AG10803 (cell line): ENCODE measurements at places on chromosomes 6 and 20.

DNA sequence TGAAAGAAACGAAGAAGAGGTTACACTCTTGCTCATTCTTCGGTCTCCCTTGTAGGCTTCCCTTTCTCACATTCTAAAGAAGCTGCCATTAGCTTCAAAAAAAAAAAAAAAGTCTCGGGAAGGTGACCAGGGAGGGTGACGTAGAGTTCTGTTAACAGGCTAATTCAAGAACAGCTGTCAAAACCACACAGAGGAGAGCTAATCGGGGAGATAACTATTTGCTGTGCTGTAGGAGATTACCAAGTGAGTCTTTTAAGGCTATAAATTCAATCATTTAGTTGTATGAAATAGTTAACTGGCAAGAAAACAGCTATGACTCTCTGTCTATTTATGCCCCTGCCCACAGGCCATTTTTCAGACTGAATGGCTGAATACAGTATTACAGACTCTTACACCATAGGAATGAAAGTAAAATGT lies 256.8 kb downstream of the SYNE1 start:
- peak; percentile 95 for DNase-seq

GRCh38 chr6:119170447-119171087 lies 92.1 kb upstream of the FAM184A start:
- DNase-seq: peak; percentile 34

GRCh38 chr20:7940341-7940740 lies at the start of gene HAO1:
Gene HAO1, minus strand, starts transcription at chr20:7940458. Its CDS starts 36 bp downstream, at chr20:7940422.
- no peak for DNase-seq

- no peak for DNase-seq
Measured at GRCh38 chr20:39576771-39577170, 614.6 kb downstream of the DHX35 start.

DNA sequence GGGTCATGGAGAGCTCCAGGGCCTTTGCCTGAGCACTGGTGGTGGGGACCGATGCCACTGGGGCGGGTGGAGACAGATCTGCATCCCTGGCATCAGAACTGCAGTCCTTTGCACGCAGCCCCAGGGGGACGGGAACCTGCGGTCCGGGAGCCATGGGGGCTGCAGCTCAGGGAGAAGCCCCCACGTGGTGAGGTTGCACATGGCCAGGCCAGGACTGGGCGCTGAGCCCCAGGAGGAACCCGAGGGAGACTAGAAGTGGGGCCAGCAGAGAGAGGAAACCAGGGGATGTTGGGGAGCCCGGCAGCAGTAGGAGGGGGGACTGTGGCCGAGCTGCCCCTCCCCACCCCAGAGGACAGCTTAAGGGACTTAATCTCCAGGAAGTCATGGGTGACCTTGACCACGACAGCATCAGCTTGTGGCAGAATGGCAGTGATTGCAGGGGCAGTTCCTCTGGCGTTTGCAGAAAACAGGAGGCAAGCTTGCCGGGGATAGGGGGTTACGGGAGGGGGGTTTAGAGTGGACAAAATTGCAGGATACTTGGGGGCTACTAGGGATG lies 18.0 kb upstream of the LSM14B start:
- DNase-seq: no peak

DNA sequence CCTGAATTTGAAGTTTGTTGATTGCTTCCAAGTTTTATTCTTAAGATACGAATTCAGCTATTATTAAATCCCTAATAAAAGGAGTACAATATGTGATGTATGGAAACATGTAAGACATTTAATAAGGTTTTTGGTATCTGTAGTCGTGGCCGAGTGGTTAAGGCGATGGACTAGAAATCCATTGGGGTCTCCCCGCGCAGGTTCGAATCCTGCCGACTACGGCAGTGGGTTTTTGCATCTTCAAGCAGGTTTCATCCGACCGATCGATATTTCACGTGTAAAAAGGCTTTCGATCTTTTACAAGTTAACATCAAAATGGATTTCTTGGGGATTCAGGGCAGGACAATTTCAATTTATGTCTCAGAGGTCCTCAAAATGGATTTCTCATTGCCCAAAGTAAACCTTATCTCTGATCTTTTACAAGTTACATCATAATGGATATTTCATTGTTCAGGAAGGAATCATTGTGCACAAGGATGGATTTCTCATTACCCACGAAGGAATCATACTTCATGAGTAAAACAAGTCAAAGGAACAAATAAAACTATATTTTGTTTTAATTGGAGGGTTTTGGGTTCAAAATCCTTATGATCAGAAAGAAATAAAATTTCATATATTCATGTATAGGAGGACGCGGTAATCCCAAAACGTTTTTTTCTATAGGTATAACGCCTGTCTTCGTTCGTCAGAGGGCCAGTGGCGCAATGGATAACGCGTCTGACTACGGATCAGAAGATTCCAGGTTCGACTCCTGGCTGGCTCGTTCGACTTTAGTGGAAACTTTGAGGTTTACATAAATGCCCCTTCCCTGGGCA lies 37.3 kb upstream of the BTN3A2 start:
- DNase-seq: peak; percentile 64

DNA sequence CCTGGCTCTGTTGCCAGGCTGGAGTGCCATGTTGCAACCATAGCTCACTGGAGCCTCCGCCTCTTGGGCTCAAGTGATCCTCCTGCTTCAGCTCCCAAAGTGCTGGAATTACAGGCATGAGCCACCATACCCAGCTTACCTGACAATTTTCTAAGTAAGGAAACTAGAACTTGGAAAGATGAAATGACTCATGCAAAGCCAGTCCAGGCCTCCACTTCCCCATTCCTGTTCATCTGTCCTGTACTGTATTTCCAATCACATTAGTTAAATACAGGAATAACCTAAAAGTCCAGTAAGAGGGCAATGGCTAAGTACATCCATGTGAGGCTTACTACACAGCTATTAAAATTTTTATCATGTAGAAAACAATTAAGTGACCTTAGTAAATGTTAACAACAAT lies 8.3 kb upstream of the ADGB start:
- no peak for DNase-seq
